Forelimb muscle (tissue), 1 donor: ENCODE measurements at places on chromosomes 6 and 20. TPM values are rescaled to one million over a fixed set of nuclear protein-coding genes. Genes with fewer than 3 reads are reported as not detected.

Gene CDSN
- 0.06 TPM for polyA plus RNA-seq

Gene OR2B6
- polyA plus RNA-seq: not detected

GRCh38 chr20:45859916-45860315 is 2.5 kb downstream of the ZSWIM3 start:
- no peak for DNase-seq

GRCh38 chr6:106324726-106325335 is 729 bp downstream of the ATG5 start:
- DNase-seq: no peak

- no peak for DNase-seq
Observed at GRCh38 chr6:166671434-166672081, 44.5 kb upstream of the RPS6KA2 start.
